ENCODE measurements at places on chromosomes 2 and 18.

DNA sequence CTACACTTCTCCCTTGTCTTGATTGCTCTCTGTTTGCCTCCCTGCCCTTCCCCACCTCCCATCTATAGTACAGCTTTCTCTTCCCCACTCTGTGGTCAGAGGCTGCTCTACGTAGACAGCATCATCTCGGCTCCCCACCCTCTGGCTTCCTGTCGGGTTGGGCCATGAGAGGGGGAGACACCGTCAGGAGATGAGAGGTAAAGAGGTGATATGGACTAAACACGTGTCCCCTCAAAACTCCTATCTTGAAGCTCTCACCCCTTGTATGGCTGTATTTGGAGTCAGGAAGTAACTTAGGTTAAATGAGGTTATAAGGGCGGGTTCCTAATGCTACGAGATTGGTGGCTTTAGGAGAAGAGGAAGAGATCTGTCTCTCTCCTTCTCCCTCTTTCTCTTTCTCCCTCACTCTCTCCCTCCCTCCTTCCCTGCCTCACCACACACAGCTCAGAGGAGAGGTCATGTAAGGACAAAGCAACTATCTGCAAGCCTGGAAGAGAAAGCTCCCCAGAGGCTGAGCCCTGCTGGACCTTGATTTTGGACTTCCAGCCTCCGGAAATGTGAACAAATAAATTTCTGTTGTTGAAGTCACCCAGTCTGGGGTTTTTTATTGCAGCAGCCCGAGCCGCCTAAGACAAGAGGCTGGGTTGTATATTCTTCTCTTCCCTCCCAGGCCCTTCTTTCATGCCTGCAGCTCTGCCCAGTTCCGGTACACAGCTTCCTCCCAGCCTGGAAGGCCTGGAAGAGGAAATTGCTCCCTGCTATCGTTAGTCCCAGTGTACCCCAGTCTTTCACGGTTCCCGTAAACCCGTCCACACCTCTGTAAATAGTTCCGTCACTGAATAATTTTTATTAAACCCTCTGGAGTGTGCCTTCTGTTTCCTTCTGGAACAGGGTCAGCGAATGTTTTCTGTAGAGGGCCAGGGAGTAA is 138.0 kb downstream of the AKAIN1 start:
- peak; percentile 58 for DNase-seq

GRCh38 chr18:45203677-45204076 is 411.6 kb upstream of the SLC14A2 start:
- DNase-seq: no peak

DNA sequence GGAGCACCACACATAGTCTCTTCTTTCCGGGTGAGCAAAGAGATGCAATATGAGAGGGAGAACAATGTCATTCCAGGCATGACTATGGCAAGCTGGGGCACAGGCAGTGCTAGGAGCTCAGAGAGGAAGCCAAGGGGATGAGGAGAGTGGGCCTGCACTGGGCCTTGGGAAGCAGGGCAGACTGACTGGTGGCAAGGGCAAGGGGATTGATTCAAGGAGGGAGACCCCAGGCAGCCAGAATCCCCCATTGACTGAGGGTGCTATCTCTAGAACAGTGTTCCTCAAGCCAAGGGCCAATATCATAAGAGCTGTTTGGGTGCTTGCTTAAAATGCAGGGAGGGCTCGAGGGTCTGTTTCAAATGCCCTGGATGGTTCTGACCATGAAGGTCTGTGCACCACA is 36.1 kb downstream of the MARCO start:
- DNase-seq: no peak

DNA sequence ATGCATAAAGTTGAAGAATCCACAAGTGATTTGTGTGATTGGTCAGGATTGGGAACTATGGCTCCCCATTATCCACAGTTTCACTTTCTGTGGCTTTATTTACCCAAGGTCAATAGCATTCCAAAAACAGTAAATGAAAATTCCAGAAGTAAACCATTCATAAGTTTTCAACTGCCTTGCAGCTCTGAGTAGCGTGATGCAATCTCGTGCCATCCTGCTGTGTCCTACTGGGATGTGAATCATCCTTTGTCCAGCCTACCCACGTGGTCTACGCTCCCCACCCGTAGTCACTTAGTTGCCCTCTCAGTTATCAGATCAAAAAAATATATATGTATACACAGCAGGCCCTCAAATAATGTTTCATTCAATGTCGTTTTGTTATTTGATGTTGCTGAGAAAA is 89.0 kb upstream of the DLGAP1 start:
- DNase-seq: no peak

GRCh38 chr18:2032036-2032435 is 539.3 kb downstream of the METTL4 start:
- DNase-seq: no peak

GRCh38 chr2:160731856-160732255 is 238.2 kb upstream of the RBMS1 start:
- no peak for DNase-seq

GRCh38 chr2:73243884-73244570 is 9.9 kb downstream of the CCT7 start:
- no peak for DNase-seq

DNA sequence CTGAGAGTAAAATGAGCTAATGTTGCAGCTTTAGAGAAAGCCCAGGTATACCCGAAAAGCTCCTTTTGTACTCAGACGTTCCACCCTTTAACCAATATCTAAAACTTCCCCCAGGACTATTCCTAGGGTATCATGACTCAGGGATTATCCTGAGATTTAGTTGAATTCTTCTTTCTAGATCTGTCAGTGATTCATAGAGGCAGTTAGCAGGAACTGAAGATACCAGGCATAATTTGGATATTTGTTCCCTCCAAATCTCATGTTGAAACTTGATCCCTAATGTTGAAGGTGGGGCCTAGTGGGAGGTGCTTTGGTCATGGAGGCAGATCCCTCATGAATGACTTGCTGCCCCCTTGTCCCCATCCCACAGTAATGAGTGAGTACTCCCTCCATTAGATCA is 161.2 kb upstream of the LRP1B start:
- DNase-seq: no peak

DNA sequence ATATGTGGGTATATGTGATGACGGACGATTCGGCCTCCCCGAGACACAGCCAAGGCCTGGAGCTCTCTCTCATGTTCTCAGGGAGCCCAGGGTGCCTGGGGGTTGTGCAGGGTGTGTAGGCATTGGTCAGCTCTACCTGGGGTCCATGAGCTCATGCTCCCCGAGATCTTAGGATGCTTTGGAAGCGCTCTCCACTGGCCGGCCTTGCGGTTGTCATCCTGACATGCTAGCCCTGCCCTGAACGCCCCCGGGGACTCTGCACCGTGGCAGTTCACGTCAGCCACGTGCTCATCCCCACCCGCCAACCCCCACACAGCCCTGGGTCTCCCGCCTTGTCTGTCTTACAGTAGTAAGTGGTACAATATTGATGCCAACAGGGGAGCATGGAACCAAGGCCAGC is 67.8 kb downstream of the RTP5 start:
- no peak for DNase-seq

DNA sequence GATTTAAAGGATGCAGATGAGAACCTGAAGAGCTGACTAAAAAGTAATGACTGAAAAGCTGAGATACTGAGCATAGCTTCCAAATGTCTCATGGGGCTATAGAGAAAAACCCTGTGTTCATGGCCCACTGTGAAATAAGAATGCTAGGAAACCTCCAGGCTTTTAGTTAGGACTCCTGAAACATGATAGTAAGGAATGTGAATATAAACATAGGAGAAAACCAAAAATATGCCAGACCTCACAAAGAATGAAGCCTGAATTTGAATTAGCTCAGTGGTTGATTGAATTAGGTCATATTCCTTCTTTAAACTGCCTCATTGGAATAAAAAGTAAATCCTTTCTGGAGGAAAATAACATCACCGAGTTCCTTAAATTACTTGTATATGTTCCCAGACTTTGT is 194.5 kb upstream of the NXPH2 start:
- no peak for DNase-seq

DNA sequence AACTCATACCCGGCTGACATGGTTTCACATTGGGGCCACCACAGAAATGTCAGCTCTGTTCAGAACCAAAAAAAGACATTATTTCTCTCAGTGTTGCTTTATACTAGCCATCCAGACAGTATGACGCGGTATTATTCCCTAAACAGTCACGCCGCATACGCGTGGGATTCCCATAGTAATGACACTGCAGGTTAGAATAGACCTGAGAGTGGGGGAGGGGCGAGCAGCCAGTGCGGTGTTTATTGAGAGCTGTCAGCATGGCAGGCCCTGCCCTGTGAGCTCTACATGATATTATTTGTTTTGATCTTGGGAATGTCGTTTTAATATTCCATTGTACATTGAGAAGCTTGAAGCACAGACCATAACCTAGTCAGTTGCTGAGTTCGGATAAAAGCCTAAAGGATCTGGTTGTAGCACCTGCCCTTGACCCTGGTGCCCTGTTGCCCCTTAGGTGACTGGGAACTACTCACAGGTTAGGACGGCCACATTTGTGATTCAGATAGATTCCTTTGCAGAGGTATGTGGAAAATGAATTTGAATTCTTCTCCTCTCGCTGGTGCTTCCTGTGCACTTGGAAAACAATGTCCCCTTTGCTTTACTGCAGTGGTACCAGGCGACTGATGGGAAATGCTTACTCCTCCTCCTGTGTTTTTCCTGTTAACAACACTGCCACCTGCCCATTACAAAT is 150.1 kb downstream of the ARHGAP28 start:
- no peak for DNase-seq

GRCh38 chr2:128264881-128265607 is 53.6 kb downstream of the HS6ST1 start:
- DNase-seq: no peak

- DNase-seq: no peak
Observed at GRCh38 chr2:24973812-24974211, 2.1 kb upstream of the DNAJC27 start.

DNA sequence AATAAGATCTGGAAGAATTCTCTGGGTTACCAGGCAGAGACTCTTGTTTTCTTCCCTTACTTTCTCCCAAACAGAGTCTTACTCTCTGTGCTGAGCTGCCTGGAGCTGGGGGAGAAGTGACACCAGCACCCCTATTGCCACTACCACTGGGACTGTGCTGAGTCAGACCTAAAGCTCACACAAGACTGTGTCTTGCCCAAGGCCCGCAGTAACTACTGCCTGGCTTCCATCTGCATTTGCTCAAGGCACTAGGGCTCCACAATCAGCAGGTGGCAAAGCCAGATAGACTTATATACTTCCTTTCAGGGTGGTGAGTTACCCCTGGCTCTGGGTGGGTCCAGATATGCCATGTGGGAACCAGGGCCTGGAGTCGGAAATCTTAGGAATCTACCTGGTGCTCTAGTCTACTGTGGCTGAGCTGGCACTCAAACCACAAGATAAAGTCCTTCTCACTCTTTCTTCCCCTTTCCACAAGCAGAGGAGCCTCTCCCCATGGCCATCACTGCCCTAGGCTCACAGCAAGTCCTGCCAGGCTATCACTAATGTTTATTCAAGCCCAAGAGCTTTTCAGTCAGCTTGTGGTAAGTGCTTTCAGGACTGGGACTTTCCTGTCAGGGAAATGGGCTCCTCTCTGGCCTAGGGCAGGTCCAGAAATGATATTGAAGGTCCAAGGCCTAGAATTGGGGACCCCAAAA is 27.6 kb upstream of the SERPINB2 start:
- no peak for DNase-seq

- DNase-seq: no peak
Observed at GRCh38 chr2:75292826-75293225, 93.5 kb upstream of the TACR1 start.

GRCh38 chr18:72502671-72503431 is 41.3 kb downstream of the CBLN2 start:
- no peak for DNase-seq

- DNase-seq: no peak
Observed at GRCh38 chr18:56139792-56140254, 498.6 kb downstream of the TXNL1 start.

GRCh38 chr2:6506859-6507258 is 358.8 kb downstream of the CMPK2 start:
- DNase-seq: no peak

DNA sequence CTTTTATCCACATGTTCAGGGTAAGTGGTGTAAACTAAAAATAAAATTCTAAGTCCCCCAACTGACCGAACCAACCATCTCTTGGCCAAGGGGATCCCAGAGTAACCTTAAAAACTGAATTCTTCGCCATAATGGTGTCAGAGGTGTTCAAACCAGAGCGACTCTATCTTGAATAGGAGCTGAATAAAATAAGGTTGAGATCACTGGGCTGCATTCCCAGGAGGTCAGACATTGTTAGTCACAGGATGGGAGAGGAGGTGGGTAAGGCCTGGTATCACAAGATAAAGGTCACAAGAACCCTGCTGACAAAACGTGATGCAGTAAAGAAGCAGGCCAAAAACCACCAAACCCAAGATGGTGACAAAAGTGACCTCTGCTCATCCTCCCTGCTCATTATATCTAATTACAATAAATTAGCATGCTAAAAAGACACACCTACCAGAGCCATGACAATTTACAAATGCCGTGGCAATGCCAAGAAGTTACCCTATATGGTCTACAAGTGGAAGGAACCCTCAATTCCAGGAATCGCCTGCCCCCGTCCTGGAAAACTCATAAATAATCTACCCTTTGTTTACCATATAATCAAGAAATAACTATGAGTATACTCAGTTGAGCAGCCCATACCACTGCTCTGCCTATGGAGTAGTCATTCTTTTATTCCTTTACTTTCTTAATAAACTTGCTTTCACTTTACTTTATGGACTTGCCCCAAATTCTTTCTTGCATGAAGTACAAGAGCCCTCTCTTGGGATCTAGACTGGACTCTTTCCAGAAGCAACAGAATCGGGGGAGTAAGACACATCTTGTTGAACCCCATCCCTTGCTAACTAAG is 302.4 kb downstream of the STK39 start:
- DNase-seq: no peak

DNA sequence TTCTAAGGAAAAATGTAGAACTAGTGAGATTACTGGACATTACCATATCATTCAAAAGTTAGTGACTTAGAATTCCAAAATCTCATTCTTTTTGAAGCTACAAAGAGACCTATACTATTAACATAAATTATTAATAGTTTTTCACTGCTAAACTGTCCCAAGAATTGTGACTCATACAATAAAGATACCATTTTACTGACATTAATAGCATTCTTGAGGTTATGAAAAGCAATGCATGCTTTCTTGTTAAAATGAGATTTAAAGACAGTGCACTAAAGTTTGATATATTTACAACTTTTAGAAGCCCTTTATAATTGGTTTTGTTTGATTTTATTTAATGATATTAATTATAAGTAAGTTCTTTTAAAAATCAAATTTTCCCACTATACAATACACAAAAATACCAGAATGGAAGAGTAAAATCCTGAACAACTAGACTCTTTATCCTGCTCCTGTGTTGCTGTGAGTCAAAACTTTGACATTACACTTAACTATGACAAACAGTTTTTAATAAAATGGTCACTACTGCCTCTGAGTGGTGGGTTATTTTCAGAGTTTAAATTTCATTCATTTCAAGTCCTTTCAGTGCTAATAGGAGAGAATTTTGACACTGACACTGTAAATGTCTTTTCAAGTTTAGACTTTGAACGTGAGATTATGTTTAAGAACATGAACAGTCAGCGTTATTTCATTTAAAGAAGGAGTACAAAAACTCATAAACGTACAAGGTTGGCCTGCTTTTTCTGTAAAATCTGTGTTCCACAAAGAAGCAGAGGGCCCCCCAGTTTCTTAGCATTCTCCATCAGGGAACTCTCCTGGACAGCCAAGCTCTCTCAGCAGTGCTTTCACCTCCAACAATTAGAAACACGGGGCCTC is 54.5 kb downstream of the FAM124B start:
- no peak for DNase-seq
